ENCODE measurements at places on chromosomes 11 and 22. TPM values are rescaled to one million over a fixed set of nuclear protein-coding genes. Genes with fewer than 3 reads are reported as not detected.

The OR2AG1 gene
- total RNA-seq: not detected

DNA sequence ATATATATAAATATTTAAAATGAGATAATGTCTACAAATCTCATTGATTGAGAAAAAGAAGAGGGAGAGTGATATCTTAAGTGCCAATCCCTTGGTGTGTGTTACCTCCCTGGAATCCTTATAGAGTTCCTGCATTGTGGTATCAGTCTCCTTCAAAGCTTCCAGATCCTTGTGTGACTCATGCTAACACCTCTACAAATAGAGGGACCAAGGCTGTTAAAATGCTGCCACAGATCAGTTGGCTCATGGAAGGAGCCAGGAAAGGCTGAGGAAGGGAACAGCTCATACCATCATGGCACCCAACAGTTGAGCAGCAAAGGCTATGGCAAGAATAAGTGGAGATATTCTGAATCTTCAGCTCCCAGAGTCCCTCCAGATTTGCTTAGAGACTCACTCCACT is 163.6 kb upstream of the ISX start:
- DNase-seq: no peak

The POU2AF2 gene
- total RNA-seq: not detected

- no peak for DNase-seq
Measured at GRCh38 chr11:43984519-43985385, 42.3 kb downstream of the C11orf96 start.

GRCh38 chr22:25890651-25891050 is 148.7 kb downstream of the MYO18B start:
- no peak for DNase-seq

DNA sequence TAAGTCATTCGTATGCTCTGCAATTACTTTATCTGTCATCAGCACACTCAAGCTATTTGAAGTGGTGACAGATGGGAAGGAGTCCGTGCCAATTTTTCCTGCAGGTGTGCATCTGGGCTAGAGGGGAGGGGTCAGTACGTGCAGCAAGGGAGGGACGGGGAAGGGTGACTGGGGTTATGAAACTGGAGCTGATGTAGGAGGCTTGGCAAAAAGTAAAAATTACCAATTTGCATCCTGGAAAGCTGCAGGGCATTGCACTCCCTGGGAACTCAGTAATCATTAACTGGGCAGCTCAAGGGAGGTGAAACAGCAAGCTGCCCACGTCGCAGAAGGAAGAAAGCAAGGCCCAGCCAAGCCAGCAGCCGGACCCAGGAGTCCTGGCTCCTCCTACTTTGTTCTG is 87.1 kb upstream of the TMEM45B start:
- DNase-seq: no peak

GRCh38 chr11:44244639-44245310 is 65.2 kb downstream of the ALX4 start:
- DNase-seq: no peak

The OR6A2 gene
- total RNA-seq: 3.1 TPM

The KDELR3 gene
- 1.5 TPM for total RNA-seq
